Activated T-helper 1 cell treated with anti-CD3 and anti-CD28 coated beads, Interleukin-12 subunit alpha, Interleukin-12 subunit beta, Interleukin-2, Interleukin-4 antibody, amounts not matched to agents 30 ng/mL and 10 ng/mL and 1 ng/mL, durations not matched to agents 14 hours and 24 hours and 36 hours (primary cell): ENCODE measurements at places on chromosomes 3 and 15.

DNA sequence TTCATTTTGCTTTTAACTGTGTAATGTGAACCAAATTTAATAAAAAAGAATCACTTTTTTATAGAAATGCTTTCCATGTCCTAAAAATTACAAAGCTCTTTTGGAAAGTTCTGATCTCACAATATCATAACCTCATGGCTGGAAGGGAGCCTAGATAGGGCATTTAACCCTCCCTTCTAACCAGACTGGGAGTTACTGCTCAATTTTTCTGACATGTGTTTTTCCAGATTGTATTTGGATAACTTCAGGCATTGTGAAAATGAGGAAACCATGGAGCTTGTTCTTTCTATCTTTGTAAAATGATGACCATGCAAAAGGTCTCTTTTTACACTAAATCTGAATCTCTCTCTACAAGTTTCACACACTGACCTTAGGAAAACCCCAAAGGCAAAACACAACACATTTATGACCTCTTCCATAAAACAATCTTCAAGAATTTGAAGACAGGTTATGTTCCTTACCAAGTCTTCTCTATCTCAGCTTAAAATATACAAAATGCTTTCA, 508.8 kb downstream of the DIPK2A start:
- DNase-seq = no peak

GRCh38 chr3:9141928-9142289, 107.5 kb downstream of the SRGAP3 start:
- DNase-seq = no peak

- no peak for DNase-seq
These were observed 135.8 kb downstream of the LRRK1 start for GRCh38 chr15:101054991-101055390.

GRCh38 chr3:42314411-42314810, 48.4 kb upstream of the CCK start:
- no peak for DNase-seq

DNA sequence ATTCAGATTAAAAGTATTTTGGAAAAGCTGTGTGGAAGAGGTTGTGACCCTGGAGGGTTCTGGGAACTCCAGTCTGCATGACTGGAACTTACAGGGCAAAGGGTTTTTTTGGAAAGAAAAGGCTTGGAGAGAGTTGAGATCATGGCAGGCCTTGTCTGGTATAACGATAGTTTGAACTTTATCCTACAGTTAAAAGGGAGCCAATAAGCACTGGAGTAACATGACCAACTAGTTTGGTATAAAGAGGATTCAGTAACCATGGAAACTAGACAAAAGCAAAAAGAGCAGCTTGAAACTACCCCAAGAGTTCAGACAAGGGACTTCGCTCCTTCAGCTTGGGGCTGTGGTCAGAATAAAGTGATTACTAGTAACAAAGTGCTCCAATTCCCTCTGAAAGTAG, 151.2 kb upstream of the TMCO5A start:
- DNase-seq = no peak

DNA sequence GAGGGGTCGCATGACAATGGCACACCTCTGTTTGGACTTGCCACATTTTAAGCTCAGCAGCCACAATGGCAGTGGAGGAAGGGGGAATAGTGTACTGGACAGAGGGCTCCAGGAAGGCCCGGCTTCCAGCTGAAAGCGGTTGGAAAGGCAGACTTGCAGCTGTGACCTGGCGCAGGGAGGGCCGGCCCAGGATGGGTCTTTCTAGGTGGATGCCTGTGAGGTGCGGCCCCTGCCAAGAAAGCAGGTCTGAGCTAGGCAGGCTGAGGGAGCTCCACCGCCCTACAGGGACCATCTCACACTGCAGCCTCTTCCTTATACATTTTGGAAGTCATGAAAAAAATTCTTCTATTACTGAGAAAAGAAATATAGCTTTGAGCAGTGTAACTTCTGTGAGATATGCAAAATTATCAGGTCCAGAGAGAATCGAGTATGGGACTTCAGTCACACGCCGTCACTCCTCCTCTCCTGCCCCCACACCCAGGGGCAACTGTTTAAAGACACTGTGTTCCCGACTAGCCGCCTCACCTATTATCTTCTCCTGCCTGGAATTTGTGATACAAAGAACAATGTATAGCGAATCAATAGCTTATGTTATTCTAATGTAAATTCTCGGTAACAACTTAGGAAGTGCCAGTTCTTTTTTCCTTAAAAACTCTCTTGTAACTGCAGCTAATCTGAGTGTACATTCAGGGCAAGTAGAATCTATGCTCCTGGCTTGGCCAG, 331.0 kb downstream of the OCA2 start:
- DNase-seq = no peak

DNA sequence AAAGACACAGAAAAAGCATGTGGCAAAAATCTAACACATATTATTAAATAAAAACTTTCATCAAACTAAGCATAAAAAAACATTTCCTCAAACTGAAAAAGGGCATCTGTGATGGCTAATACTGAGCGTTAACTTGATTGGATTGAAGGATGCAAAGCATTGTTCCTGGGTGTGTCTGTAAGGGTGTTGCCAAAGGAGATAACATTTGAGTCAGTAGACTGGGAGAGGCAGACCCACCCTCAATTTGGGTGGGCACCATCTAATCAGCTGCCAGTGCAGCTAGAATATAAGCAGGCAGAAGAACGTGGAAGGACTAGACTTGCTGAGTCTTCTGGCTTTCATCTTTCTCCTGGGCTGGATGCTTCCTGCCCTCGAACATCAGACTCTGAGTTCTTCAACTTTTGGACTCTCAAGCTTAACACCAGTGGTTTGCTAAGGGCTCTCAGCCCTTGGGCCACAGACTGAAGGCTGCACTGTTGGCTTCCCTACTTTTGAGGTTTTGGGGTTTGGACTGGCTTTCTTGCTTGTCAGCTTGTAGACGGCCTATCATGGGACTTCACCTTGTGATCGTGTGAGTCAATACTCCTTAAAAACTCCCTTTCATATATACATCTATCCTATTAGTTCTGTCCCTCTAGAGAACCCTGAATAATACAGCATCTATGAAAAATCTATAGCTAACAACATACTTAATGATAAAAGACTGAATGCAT, 45.4 kb downstream of the DAZL start:
- DNase-seq = no peak

GRCh38 chr3:109888026-109888425, 550.7 kb upstream of the DPPA4 start:
- no peak for DNase-seq

- DNase-seq = no peak
These were observed 222.3 kb upstream of the CDIN1 start for GRCh38 chr15:36356978-36357601.

DNA sequence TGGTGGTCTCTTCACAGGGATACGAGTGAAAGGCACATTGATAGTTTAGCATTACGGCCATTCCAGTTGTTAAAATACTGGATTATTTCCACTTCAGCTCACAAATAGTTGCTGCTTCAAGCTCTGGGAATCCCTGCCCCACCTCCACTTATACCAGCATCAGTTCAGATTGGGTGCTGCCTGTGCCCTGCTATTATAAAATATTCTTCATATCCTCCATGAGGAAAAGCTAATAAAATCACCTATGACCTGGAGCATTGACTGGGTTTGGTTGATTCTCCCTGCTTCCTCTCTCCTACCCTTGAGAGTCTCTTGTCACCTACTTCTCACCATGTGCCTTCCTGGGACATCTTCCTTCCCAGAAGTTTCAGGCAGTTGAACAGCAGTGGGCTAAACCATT, 529.0 kb downstream of the MCTP2 start:
- DNase-seq = no peak

GRCh38 chr3:116517308-116517707, 72.0 kb upstream of the LSAMP start:
- no peak for DNase-seq

DNA sequence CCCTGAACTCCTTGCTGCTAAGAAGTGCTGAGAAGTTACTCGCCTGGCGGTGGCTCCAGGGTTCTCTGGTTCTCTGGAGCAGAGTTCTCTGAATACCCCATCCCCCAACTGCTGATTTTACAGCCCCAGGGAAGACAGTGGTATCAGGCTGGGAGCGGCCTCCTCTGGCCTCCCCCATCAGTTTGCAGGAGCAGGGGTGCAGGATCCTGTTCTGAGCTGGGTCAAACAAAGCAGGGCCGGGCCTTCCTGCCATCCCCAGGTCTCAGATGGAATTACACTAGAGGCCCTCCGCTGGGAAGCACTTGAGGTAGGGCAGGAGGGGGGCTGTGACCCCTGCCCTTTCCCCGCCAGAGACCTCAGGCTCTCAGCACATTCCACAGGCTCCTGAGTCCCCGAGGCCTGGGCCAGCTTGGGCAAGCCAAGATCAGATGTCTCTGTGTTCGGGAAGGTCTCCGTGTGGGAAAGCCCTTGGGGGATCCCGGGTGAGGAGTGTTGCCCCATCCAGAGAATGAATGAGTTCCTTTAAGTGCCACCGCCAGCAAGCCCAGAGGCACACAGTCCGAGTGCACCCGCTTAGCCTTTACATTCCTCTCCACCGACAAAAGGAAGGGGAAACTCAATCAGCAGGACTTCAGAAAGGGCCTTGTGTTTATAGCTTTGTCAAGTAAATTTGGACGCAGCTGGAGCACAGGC, 149.9 kb downstream of the LRRK1 start:
- no peak for DNase-seq

DNA sequence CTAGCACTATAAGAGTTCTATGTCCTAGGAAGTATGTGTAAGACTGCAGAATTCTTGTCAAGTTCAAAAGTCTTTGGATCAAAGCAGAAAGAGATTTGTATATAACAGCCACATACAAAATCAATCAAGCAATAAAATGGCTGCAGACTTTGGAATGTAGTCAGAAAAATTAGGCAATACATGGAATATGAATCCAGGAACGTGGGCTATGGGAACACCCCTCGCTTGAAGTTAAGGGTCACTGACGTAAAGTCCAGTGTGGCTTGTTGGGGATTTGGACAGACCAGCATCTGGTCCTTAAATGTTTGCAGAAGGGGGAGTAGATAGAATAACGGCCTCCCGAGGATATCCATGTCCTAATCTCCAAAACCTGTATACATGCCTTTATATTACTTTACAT, 178.6 kb downstream of the ADAMTS9 start:
- DNase-seq = no peak

GRCh38 chr3:17946619-17947018, 204.2 kb upstream of the TBC1D5 start:
- no peak for DNase-seq

DNA sequence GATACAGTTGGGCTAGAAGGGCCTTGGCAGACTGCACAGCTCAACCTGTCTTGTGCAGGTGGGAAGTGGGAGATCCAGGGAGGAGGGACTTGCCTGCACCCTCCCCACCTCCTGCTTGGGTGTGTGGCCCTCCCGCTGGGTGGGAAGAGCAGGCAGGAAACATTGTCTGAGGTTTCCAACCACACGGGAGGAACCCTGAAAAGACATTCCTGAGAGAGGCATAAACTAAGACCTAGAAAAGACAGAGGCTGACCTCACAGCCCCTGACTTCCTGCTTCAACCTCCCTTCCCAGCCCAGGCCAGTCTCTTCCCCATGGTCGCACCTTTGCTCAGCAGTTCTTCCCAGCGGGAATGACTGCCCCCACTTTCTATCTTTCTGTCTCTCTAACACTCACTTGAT, 46.3 kb upstream of the INSYN1 start:
- DNase-seq = no peak

GRCh38 chr3:195613468-195614069, 29.8 kb upstream of the APOD start:
- DNase-seq = no peak

- no peak for DNase-seq
These were observed 8.0 kb downstream of the MGLL start for GRCh38 chr3:127814325-127814781.

DNA sequence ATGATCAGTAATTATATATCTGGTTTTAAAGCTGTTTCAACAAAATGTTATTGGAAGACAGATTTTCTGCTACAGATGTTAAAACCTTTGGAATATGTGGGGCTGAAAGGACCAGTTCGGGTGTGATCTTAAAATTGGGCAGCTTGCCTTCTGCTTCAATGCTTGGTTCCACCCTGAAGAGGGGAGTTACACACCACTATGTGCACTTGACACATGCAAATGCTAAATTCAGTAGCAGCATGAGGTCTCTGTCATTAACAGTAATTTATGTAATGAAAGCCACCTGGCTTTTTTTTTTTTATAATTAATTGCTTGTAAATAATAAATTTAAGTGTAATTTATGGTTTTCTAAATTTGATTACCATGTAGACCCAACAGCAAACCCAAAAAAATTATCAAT, 24.6 kb downstream of the CDIN1 start:
- no peak for DNase-seq

DNA sequence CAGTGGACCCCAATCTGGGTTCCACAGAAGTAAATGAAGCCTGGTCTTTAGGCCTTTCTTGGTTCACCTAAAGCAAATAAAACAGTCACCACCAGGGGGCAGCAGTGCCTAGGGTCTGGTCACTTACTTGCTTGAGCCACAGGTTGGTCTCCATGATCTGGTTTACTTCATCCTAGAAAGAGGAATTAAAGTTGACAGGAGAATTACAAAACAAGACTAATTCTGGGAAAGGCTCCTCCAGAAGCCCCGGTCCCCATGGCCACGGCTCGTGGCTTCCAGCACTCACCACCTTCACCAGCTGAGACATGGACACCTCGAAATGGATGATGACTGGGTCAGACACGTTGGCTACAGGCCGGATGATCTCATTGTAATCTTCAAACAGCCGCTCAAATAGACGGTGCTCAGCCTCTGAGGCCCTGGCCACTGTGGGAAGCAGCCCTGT, 2.3 kb downstream of the CHRNA3 start:
- peak; percentile 63 for DNase-seq

GRCh38 chr3:12280357-12280806, 8.5 kb upstream of the PPARG start:
- no peak for DNase-seq

DNA sequence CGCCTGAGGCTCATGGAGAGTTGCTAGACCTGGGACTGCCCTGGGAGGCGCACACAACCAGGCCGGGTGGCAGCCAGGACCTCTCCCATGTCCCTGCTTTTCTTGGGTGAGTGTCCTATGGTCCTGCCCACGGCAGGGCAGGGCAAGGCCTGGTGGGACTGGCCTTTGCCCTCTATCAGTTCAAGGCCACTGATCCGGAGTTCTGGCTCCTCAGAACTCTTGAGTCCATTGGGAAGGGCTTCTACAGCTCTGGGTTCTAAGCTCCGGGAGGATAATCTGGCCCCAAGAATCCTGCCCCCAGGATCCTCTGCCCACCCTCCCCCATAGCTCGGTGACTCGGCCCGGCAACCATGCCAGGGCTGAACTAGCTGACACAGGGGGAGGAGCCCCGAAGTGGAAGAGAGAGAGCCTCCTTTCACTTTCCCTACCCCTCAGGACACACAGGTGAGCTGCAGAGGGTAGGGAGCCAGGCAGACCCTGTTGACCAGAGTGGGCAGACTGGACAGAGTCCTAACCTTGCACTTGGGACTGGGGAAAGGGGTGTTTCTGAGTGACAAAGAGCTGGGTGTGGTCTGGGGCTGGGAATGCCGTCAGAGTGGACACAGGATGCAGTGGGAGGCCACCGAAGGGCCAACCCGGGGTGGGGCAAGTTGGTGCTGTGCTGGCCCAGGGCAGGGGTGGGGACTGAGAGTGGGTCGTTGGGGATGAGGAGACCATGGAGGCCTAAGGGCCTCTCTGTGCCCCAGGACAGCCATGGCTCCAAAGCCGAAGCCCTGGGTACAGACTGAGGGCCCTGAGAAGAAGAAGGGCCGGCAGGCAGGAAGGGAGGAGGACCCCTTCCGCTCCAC, 664 bp downstream of the PARP3 start:
- DNase-seq = peak; percentile 58
